ENCODE measurements at places on chromosomes 12 and 14. TPM values are rescaled to one million over a fixed set of nuclear protein-coding genes. Genes with fewer than 3 reads are reported as not detected.
A peak's percentile ranks its signal among the peaks of the same experiment; 100 is the strongest.

- no peak for DNase-seq
These were observed 93.4 kb upstream of the TMEM132D start for GRCh38 chr12:129997239-129997638.

- DNase-seq, result no peak
These were observed 185.8 kb downstream of the DUSP6 start for GRCh38 chr12:89166525-89166934.

DNA sequence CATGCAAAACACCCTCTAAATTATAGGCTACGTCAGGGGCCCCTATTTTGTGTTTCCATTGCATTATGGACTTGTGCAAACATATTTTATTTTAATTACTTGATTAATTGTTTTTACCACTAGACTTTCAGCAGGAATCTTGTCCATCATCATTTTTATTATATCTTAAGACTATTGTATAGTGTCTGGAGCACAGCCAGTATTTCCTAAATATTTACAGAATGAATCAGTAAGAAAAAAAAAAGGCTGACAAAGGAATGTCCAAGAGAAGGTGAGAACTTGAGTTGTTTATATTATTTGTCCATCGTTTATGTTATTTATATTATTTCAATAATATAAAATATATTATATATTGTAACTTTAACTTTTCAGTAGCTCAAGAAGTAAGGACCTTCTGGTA is 664.7 kb downstream of the SLC6A15 start:
- no peak for DNase-seq

GALNT9 gene
- 1.5 TPM for total RNA-seq

DNA sequence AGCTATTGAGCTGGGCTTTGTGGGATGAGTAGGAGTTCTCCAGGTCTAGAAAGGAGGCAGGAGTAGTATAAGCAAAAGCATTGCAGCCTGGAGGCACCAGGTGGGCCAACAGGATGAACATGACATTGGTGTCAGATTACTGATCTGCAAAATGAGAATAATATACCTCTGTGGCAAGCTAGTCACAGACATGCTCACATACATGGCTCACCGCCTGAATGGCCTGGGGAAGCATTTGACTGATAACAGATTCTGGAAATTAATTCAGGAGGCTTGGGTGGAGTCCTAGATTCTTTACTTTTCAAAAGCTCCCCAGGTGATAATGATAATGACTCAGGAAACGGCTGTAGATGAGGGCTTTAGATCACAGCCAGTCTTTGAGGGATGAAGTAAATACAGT is 709 bp downstream of the TCL1B start:
- DNase-seq, result no peak

PPFIA2 gene
- not detected for total RNA-seq

FAIM2 gene
- total RNA-seq, result not detected

DNA sequence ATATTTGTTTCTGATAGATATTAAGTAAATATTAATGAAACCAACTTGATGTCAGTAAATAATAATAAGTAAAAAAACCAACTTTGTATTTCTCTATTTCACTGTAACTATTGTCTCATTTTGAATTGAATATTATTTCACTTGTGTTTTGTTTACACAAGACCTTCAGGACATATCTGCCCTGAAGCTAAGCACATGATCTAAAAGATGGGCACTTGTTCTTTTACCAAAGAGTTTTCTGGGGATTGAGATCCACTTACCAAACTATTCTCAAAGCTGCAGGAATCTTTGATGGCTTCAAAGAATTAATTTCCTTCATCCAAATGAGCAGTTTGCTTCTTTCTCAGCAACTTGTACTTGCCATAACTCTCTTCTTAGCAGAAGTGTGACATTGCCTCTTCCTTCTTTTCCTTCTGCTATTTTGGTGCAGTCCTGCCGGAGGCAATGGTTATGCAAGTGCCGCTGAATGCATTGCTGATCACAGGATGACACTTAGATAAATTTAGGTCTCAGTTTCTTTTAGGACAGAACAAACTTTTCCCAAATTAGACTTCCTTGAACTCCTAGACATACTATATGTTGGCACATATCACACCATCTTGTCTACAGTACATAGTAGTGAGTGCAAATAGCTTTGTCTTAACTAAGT is 9.2 kb downstream of the FAR2 start:
- DNase-seq, result no peak

DNAJC22 gene
- total RNA-seq, result 1.6 TPM

DNA sequence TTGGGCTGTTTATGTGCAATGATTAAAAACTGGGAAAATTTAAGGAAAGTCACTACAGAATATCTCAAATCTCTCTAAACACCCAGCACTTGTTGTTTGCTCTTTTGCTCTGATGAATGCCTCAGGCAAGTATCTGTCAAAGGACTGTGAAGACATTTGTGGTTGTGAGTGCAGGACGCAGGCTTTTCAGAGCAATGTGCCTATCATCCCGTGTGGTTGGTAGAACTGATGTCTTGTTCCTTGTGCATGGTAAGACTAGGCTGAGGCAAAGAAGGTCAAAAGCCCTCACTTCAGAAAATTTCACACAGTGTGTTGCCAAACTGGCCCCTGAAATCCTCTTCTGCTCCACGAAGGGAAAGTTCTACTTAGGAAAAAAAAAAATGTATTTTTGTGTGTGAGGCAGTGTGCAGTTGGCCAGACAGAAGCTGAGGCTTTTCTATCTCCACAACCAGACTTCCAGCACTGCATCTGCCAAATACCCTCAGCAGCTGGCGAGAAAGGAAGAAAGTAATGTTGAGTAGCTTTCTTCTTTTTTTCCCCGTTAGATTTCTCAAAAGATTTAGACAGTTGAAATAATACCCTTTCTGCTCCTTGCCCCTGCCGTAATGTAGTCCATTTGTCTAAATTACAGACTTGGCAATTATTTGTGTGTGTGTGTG is 1103.1 kb downstream of the VRK1 start:
- DNase-seq, result no peak

- DNase-seq, result no peak
These were observed 96.1 kb downstream of the PLXNC1 start for GRCh38 chr12:94244165-94245133.

DLST gene
- total RNA-seq, result 84.1 TPM

GRCh38 chr14:93163564-93163963 is 21.1 kb downstream of the MOAP1 start:
- DNase-seq, result no peak

COCH gene
- total RNA-seq, result 18.8 TPM

DNA sequence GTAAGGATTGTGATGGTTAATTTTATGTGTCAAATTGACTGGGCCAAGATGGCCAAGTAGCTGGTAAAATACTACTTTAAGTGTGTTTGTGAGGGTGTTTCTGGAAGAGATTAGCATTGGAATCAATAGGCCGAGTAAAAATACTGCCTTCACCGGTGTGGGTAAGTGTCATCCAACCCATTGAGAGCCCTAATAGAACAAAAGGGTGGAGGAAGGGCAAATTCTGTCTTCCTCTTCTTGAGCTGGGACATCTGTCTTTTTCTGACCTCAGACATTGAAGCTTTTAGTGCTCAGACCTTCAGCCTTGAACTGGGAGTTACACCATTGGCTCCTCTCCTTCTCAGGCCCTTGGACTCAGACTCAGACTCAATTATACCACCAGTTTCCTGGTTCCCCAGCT is 8.0 kb upstream of the ETV6 start:
- no peak for DNase-seq

- DNase-seq, result no peak
These were observed at the start of gene HAL for GRCh38 chr12:95996034-95996658. Gene HAL (minus strand): TSS chr12:95996344. CDS start chr12:95995910, 434 bp downstream.

DNA sequence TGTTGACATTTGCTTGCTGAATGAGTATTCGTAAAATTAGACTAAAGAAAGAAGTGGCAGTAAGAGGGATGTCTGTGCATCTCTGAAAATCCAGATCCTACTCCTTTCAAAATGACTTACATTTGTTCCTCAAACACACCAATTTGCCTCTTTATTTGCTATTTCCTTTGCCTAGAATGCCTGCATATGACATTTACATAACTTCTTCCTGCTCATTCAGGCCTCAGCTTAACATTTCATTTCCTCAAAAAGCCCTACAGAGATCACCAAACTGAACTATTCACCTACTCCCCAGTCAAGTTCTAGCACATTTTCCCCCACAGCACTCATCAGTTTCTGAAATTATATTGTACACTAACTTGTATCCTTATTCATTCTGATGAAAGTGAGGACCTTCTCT is 907.2 kb downstream of the LRFN5 start:
- DNase-seq, result no peak

GRCh38 chr12:20398686-20399085 is 30.3 kb downstream of the PDE3A start:
- no peak for DNase-seq

DNA sequence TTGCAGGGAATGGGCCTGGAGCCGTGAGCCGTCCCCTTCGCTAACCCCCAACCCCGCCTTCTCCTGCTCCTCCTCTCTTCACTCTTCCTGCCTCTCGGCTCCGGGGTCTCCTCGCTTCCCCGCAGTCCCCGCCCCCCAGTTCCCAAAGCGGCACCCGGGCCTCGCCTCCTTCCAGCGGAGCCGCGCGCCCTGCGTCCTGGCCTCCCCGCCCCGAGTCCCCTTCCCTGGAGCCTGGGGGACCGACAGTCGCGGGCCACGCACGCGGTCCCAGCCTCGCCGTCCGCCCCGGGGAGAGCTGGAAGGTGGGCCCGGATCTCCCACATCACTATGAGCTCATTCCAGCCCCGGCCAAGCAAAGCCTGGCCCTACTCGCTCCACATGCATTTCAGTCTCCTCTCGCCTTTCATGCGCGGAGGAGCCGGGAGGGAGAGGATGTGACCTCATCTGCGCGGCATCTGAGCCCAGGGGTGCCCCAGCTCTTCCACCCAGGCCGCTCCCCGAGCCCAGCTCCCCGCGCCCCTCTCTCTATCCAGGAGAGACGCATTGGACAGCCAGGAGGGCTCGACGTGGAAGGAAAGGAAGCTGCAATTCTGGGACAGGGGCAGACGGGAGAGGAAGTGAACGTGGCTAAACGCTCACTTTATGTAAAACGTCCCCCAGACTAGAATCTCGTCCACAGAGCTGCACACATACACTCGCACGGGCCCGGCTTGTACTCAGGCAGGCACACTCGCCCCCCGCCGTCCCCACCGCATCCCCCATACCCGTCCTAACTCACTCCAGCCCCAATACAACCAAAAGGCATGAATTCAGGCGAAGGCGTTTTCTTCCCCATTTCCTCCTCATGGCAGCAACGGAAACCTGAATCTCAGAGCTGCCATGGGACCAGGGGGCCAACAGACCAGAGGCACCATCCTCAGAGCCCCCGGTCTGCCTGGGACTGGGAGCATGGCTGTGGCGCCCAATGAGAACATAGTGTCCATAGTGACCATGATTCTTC is 108.7 kb upstream of the CCND2 start:
- peak; percentile 29 for DNase-seq

DNA sequence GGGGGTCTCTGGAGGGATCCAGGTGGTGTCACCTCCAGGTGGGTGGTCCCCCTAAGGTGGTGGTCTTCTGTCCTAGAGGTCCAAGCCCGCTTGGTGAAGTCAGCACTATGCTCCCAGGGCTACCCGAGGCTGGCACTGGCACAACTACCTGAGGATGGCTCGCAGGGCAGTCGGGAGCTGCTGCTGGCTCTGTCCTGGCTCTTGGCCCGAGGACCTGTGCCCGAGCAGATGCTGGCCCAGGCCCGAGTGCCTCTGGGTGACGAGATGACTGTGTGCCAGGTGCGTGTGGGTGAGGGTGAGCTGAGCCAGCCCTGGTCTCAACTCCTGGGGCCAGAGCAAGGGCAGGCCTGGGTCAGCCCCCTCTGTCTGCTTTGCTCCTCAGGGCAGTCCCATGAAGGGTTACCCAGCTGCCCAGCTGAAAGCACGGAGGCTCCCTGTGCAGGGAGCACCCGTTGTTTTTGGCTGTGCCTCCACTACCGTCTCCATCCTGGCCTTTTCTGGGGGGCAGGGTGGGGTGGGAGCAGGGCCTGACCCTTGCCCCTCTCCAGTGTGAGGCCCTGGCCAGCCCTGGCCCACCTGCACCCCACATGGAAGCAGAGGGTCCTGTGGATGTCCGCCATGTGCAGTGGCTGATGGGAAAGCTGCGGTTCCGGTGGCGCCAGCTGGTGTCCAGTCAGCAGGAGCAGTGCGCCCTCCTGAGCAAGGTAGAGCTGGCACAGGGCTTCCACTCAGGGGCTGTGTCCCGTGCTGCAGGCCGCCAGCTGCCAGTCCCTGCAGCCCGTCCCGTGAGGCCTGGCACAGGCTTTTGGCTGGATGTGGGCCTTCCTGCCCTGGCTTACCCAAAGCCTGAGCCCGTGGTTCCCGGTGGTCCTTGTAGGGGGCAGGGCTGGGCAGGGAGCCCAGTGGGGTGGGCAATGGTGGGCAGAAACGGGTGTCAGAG is 1.3 kb downstream of the TEDC1 start:
- DNase-seq, result no peak

All from kidney epithelial cell (primary cell).